ENCODE measurements at places on chromosomes 11 and 22.

GRCh38 chr11:120501976-120502755, 9.4 kb upstream of the GRIK4 start:
- DNase-seq = no peak

DNA sequence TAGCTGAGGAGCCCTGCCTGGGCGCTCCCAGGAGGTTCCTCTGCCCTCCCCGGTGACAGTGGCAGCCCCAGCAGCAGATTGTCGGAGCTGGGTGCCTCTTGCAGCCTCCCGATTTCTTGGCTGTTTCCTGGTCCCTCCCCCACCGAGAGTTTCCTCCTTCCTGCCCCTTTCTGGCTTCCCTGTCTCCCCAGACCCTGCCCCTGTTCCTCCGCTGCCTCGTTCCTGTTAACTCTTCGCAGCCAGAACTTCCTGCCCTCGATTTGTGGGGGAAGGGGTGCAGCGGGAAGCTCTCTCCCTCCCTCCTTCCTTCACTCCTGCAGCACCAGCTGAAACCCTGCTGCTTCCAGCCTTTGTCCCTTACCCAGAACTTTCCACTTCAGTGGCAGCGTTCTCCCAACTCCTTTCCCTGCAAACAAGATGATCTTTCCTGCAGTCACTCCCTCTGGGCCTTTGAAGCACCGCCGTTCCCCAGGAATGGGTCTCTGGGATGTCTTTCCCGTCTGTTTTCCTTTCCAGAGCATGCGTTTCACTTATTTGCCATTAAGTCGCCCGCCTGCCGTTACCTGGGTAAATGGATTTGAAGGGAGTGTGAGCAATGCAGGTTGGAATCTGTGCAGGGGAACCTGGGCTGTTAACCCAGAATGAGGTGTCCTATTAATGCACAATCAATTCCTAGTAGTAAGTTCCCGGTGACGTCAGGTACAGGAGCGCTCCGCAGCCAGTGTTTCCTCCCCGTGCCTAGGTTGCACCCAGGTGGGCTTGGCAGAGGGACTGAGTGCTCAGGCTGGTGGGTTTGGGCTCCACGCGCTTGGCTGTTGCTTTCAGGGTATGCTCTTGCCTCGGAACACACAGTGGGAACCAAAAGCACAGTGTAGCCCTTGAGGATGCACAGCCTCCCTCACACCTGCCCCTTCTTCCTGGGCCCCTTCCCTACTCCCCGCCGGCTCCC, 4.3 kb downstream of the GRK2 start:
- DNase-seq = peak; percentile 51

DNA sequence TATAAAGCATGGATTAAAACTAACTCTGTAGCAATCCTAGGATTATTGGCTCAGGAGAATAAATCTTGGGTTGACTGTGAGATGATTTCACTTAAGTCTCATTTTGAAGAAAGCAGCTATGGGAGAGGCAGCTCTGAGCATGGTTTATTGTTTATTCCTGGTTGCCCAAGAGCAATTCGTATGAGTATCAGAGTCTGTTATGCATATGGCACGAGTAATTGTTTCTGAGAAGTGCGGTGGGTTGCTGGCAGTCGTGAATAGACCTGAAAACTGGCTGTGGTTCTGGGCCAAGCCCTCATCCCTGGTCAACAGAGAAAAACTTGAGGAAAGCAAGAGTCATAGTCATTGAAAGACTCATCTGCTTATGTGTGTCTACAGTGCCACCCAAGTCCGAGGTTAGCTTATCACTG, 26.8 kb downstream of the DIXDC1 start:
- no peak for DNase-seq

DNA sequence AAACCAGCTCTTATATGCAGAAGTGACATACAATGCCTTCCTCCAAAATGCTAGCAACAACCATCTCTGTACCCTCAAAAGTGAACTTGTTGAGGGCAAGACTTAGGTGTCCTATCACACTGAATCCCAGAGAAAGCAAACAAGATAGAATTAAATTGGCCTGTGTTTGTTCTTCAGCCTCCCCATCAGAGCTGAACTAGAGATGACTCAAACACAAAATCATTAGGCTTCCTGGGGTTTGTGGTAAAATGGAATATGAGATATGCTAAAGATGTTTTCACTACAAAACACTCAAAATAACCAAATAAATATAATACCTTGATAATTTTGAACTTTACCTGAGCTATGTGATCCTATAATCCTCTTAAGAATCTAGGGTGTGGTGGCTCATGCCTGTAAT, 31.6 kb downstream of the ZNF214 start:
- DNase-seq = no peak

DNA sequence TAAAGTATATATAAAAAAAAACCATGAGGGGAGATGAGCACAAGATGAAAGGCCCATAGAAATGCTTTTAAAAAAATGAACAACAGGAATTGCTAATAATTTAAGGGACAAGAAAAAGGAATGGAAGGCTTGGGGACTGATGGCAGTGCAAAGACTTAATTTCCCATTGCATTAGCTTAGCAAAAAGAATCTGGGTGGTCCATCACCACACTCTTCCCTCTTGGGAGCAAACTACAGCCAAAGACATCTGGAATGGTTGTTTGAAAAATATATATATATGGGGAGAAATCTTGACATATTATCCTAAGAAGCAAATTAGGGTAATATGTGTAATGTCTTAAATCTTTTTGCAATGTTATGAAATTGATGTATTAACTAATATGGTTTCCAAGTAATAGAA, 727.1 kb downstream of the METTL15 start:
- DNase-seq = no peak
